Stimulated activated naive B cell treated with anti-CD40 and anti-IgM and Interleukin-4, amounts not matched to agents 10 μg/mL and 1 μg/mL and 100 μg/mL, for 72 hours (primary cell): ENCODE measurements at places on chromosomes 3 and 15.

- DNase-seq, result no peak
Observed at GRCh38 chr3:99508191-99508590, 130.2 kb upstream of the COL8A1 start.

DNA sequence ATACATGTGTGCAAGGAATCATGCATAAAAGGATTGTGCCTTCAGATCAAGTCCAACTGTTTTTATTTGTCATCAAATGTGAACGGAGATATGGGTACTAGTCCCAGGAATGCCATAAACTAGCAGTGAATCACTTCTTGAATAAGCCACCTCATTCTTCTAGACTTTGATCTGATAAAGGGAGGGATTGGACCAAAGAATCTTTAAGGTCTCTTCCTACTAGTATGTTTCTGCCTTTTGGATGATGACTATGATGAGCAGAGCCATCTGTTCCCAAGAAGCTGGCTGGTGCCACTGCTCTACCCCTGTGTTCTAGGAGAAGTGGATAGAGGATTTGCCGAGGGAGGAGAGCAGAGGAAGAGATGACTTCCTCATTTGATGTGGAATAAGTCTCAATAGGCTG is 28.8 kb upstream of the UACA start:
- no peak for DNase-seq

DNA sequence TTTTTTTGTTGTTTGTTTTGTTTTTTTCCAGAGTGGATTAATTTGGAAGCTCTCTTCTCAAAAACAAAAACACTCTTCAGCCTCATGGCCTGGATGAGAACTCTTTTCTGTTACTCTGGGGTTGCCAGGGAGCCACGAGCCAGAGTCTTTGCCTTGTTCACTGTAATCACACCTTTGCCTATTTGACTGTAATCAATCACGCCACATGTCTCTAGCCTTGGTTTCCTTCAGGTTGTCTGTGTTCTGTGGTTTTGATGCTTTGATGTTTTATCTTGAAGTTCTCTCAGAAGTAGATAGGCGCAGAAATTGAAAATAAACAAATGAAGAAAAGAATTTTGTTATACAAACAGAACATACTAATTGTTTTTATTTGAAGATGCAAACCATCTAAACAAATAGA is 62.3 kb upstream of the IGF1R start:
- DNase-seq, result no peak

DNA sequence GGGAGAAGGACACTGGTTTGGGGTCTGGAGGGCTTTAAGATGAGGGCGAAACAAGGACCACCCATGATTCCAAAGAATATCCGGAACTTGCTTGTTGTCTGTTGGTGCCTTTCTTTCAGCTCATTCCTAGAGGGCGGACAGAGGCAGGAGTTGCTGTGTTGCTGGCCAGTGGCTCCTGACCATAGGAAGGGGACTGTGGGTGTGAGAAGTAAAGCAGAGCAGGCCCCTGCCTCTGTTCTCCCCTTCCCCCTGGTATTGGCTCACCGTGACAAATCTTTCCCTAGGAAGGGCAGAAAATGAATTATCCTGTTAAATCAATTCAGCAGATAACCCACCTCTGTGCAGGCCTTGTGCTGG is 89.1 kb downstream of the LIPC start:
- DNase-seq, result no peak

GRCh38 chr3:27677565-27677964 is 44.6 kb downstream of the EOMES start:
- no peak for DNase-seq

DNA sequence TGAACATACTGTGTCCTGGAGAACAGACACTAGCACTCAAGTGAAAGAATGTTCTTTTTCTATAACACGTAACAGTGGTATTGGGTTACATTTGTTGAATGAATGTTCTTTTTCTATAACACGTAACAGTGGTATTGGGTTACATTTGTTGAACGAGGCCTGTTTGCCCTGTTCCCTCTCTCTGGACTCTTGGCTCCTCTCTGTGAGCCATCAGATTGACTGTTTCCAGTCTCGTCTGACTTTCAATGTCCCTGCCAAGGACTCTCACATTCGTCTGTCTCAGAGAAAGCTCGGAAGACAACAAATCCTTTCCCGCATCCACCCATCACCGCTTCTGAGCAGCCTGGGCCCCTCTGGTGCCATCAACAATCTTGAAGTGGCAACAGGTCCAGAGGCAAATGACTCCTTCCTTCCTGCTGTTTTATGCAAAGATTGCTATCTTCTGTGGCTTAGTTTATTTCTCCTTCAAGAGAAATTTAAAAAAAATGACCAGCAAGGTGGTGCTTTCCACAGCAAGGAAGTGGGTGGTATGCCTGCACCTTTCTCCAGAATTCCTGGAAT is 8.0 kb downstream of the TMEM45A start:
- no peak for DNase-seq

DNA sequence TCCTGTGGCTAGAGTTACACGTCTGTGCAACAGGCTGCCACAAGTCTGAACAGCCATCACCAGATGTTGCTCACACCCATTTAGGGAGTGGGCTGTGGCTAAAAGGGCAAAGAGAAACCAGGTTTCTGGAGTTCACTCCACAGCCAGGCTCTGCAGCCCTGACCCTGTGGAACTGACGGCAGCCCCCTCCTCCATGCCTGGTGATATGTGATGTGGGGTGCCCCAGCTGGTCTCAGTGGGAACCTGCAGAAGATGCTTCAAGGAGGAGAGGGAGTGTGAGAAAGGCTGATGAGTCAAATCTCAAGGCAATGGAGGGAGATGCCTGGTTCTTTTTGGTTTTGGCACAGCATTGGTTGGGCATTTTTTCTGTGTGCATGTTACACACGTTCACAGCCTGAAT is 130.6 kb downstream of the TPRA1 start:
- no peak for DNase-seq

DNA sequence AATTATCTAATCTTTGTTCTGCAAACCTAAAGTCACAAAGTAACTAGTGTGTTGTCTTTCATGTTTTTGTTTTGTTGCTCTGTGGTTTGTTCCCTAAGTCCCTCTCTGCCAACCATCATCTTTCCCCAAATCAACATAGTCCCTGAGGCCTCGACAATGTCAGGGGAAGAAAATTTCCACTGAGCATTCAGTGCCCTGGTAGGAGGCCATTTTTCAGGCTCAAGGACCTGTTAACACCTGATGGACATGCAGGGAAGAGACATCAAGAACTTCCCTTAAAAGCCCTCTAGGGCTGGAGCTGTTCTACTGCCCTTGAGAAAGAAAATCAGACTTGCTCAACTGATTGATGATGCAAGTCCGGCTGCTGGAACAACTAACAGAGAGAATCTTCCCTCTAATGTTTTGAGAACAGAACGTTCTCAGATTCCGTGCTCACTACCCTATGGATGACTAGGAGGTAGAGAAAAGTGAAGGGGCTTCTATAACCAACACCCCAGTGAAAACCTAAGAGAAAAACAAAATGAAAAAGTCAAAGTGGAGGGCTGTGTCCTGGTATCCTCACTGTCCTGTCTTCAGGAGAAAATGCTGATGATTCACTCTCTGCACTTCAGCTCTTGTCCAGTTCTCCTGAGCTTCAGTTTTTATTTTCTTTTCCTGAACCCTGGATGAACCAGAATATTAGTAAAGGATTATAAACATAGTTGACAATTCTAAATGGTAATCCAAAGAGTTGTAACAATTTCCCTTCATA is 373.1 kb downstream of the FOXP1 start:
- no peak for DNase-seq

- DNase-seq, result no peak
Observed at GRCh38 chr3:115741650-115742049, 118.3 kb downstream of the GAP43 start.

DNA sequence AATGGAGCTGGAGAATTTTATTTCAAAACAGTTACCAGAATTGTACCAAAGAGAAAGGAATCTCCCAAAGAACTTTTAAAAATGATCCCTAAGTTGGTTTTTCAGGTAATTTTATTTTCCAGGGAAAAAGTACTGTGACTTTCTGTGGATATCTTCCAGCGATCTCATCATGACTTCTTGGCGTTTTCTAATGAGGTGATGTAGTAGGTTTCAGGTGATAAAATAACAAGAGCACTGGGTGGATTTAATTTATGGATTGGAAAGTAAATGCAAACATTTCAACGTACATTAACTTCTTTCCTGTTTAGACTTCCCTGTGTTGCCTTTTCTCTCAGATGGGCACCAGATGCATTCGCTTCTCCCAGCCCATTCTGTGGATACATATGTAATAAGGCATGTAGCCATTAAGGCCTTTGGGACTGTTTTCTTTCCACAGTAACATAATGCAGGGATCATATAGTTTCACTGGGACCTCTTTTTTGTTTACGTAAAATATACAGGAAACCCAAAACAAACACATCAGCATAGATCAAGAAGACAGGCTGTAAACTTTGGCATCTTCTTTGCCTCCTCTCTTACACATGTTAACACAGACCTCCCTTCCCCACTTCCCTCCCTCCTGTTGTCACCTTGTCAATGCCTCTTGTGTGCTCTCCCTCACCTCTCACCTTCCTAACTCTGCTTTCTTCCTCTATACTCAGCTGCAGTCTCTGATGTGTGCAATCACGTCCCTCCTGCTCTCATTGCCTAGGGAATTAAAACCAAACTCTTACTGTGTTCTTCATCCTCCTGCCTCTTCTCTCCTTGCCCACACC is 13.0 kb downstream of the PHLDB2 start:
- no peak for DNase-seq

DNA sequence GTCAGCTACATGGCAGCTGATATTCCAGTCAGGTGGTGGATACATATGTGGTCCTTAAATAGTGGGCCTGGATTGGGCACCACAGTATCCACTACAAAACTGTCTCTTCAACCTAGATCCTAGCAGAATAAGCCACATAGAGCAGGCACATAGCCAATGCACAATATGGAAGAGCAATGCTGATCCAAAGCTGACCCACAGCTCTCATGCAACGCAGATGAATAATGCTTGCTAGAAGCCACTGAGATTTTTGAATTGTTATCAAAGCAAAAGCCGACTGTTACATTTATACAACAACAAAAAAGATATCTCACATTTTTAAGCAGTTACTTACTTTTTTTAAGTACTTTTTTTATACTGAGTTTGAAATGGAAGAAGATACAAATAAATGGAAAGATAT is 11.2 kb downstream of the CNTN3 start:
- DNase-seq, result no peak

DNA sequence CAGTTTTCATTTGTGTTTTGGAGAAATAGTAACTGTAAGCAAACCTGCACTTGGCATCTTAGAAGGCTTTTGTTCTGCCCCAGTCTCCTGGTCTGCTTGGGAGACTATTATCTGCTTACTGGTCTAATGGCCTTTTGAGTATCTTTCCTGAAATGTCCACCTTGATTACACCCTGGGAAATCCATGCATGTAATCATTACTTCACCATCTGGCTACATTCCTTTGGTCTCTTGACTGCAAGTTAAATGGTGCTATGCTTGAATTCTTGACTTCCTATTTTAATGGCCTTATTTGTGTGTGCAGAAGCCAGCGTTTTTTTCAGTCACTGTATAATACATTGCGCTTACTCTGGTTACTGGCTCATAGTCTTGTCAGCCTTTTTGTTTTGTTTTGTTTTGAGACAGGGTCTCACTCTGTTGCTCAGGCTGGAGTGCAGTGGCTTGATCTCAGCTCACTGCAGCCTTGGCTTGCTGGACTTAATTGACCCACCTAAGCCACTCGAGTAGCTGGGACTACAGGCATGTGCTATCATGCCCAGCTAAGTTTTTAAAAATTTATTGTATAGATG is 30.0 kb downstream of the CHD2 start:
- DNase-seq, result no peak

GRCh38 chr15:66359740-66360139 is 3.3 kb upstream of the TIPIN start:
- no peak for DNase-seq

- no peak for DNase-seq
Observed at GRCh38 chr3:195160257-195160898, 110.6 kb downstream of the XXYLT1 start.

- no peak for DNase-seq
Observed at GRCh38 chr3:167728632-167729323, 5.9 kb downstream of the PDCD10 start.

GRCh38 chr3:4711680-4711992 is 218.5 kb downstream of the ITPR1 start:
- no peak for DNase-seq

- no peak for DNase-seq
Observed at GRCh38 chr3:171088496-171088895, 62.0 kb upstream of the SLC2A2 start.

DNA sequence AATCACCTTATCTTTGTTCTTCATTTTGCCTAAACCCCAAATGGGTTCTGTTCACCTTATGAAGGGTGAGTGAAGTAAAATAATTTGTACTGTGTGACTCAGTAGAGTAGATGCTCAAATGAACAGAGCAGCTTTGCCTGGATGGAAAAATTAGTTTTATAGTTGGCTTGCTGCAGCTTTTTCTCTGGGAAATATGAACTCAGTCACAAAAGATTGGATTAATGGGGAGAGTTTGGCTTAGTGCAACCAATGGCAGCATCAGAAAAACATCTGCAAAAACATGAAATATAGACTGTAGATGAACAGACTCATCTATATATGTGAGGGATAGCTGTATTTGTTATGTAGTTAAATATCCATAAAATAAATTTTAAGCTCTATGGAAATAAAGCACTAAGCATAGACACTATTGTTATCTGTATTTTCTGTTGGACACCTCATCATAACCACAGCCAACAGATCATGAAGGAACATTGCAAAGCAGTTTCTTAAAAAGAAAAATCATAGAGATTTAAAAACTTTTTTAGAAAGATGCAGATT is 181.3 kb downstream of the ECT2 start:
- DNase-seq, result no peak

DNA sequence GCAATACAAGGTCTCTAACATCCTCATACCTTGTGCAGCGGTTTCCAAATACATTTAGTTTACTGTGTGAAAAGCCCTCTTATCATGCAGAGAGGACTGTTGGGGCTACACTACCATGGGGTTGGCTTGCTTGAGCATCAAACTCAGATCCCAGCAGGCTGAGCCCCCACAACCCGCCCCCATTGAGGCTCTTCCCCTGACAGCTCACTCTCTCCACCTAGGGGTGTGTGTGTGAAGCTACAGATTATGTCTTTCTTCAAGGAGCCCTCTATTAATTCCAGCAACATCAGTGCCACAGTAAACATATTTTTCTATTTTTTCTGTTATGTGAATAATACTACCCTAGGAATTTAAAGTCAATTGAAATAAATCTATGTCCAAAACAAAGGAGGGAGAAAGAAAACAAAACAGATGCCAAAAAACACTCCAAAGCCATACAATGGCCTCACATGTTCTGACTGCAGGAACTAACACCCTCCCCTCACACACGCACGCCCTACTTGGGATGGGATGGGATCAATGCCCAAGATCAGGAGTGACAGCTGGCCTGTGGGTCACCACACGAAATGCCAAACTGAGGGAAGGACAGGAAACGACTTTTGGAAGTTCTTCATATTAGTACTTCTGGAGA is 14.7 kb downstream of the TM4SF4 start:
- no peak for DNase-seq

GRCh38 chr3:177693616-177694264 is 496.5 kb upstream of the TBL1XR1 start:
- DNase-seq, result no peak

- no peak for DNase-seq
Observed at GRCh38 chr15:80837006-80837405, 57.8 kb downstream of the CEMIP start.

GRCh38 chr3:65024148-65024547 is 336.3 kb upstream of the ADAMTS9 start:
- DNase-seq, result no peak
